Hepatocyte (in vitro differentiated cells): ENCODE measurements at places on chromosomes 2 and 18. TPM values are rescaled to one million over a fixed set of nuclear protein-coding genes. Genes with fewer than 3 reads are reported as not detected.
A peak's percentile ranks its signal among the peaks of the same experiment; 100 is the strongest.

Gene IL1R2
- total RNA-seq, result 1.3 and 10.5 TPM in 2 replicates

Gene RAPGEF4
- total RNA-seq, result 1.9 and 2.0 TPM in 2 replicates

GRCh38 chr2:152115952-152116351, 17.1 kb upstream of the CACNB4 start:
- H3K4me1 ChIP-seq, result no peaks in the 10 kb centered on the region
- no peak overlapping the region for H3K27ac ChIP-seq
- no peaks in the 10 kb centered on the region for H3K27me3 ChIP-seq
- no peak overlapping the region for H3K4me3 ChIP-seq
- H3K36me3 ChIP-seq, result no peaks in the 10 kb centered on the region
- DNase-seq, result no peak

DNA sequence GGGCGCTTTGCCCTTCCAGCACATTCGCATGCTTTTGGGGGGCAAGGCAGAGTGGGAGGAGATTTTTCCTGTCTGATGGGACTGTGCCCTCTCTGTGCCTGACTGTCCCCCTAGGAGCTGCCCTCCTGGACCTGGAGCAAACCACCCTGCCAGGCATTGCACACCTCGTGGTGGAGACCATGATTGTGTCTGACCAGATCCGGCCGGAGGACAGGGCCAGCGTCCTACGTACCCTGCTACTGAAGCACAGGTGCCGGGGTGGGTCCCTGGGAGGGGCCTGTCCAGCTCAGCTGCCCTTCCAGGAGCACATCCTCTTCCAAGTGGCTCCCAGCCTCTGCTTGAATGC, 5.3 kb downstream of the SLC4A3 start:
- no peaks in the 10 kb centered on the region for H3K36me3 ChIP-seq
- DNase-seq, result no peak
- H3K4me3 ChIP-seq, result no peak overlapping the region
- no peak overlapping the region for H3K27ac ChIP-seq

GRCh38 chr2:224994242-224994823, 47.9 kb downstream of the DOCK10 start:
- DNase-seq, result no peak
- H3K4me1 ChIP-seq, result no peaks in the 10 kb centered on the region
- no peak overlapping the region for H3K27ac ChIP-seq
- H3K4me3 ChIP-seq, result no peak overlapping the region
- H3K27me3 ChIP-seq, result peaks cover 16% of the 10 kb centered on the region

DNA sequence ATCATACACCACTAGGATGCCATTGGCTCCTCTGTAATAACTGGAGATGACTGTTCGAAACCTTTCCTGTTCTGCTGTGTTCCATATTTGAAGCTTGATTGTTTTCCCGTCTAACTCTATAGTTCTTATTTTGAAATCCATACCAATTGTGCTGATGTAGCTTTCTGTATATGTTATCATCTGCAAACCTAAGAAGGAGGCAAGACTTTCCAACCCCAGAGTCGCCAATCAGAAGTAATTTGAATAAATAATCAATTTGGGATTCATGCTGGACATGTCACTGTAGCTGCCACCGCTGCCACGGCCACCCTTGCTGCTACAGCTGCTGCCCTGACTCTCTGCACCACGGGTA, 20.7 kb downstream of the STAT1 start:
- no peak for DNase-seq
- H3K27me3 ChIP-seq, result no peaks in the 10 kb centered on the region
- no peak overlapping the region for H3K4me3 ChIP-seq
- no peak overlapping the region for H3K27ac ChIP-seq
- no peaks in the 10 kb centered on the region for H3K4me1 ChIP-seq

- no peak overlapping the region for H3K4me3 ChIP-seq
- no peak for DNase-seq
- H3K27ac ChIP-seq, result no peak overlapping the region
- no peaks in the 10 kb centered on the region for H3K36me3 ChIP-seq
Measured at GRCh38 chr2:54372361-54372760, 83.8 kb upstream of the SPTBN1 start.

DNA sequence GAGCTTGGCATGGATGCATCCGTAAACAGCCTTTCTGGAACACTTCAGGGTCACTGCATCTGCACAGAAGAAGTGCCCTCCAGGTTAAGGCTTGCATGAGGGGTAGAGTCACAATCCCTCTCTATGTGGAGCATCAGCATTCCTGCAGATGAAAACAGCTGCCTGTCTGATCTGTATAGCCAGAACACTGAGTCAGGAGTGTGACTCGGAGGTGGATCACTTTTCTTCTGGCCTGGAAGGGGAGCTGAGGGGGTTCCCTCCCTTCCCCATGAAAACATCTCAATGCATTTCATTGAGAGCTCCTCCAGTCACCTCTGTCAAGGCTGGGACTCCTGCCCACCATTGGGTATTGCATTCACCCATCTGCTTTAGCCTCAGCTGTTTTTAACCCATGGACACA, 72.5 kb upstream of the SERPINE2 start:
- H3K4me3 ChIP-seq, result no peak overlapping the region
- no peaks in the 10 kb centered on the region for H3K36me3 ChIP-seq
- DNase-seq, result no peak
- H3K4me1 ChIP-seq, result no peaks in the 10 kb centered on the region

Gene LYG2
- total RNA-seq, result not detected in 2 replicates

DNA sequence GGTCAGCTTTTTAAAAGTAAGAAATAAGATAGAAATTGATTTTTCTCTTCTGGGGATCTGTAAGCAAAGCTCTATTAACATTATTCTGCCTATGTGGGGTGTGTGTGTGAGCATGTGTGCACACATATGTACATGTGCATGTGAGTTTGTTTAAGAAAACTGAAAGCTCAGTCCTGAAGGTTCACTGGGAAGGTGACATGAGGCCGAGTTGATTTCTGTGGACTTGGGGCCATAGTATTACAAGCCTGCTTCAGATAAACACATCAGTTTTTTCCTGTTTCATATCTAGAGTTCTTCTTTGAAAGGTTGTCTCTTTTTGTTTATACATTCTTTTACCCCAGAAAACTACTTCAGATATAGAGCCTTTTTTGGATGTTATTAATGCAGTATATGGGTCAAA, 83.4 kb downstream of the SERPINB8 start:
- H3K27me3 ChIP-seq, result no peaks in the 10 kb centered on the region
- H3K4me1 ChIP-seq, result no peaks in the 10 kb centered on the region
- no peak overlapping the region for H3K4me3 ChIP-seq
- DNase-seq, result no peak

- DNase-seq, result no peak
- no peak overlapping the region for H3K4me3 ChIP-seq
- no peaks in the 10 kb centered on the region for H3K36me3 ChIP-seq
- no peak overlapping the region for H3K27ac ChIP-seq
- H3K27me3 ChIP-seq, result no peaks in the 10 kb centered on the region
- H3K4me1 ChIP-seq, result no peaks in the 10 kb centered on the region
Measured at GRCh38 chr2:228796386-228796785, 474.7 kb downstream of the PID1 start.

DNA sequence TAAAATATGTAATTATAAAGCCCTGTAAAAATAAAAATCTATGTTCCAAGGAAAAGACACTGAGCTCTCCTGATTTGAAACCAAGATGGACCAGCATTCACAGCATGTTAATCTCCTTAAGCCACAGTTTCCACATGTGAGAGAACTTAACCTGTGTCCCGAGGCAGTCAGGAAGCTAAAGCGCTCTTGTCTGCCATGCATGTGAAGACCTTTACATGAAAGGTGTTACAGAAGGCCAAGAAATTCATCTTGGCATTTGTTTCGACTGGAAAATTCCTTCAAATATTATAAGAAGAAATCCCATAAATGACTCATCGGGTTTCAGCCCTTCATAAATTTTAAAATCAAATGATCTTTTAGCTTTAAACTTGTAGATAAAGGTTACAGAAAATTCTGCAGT, 328.6 kb downstream of the CDH2 start:
- no peaks in the 10 kb centered on the region for H3K36me3 ChIP-seq
- H3K27ac ChIP-seq, result peak overlapping the region; percentile 53
- DNase-seq, result no peak
- no peak overlapping the region for H3K4me3 ChIP-seq
- H3K27me3 ChIP-seq, result no peaks in the 10 kb centered on the region

DNA sequence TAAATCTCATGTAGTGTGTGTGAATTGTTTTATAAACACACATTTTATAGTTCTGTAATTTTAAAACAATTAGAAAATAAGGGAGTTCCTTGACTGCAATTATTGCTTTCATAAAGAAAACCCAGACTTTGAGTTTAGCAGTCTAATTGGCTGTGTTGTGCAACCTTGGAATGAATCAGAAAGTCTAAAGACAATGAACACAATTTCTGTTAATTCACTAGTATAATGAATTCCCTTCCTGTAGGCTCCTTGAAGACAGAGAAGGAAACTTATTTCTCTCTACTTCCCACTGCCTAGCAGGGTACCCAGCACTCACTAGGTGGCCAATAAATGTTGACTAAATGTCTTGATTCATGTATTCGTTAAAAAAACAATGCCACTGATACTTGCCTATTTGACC, 79.9 kb downstream of the ANTXR1 start:
- no peak overlapping the region for H3K27ac ChIP-seq
- H3K4me1 ChIP-seq, result no peaks in the 10 kb centered on the region
- DNase-seq, result no peak
- no peaks in the 10 kb centered on the region for H3K27me3 ChIP-seq
- H3K36me3 ChIP-seq, result no peaks in the 10 kb centered on the region
- no peak overlapping the region for H3K4me3 ChIP-seq
